Urothelium cell line (cell line): ENCODE measurements at places on chromosomes 12 and 14.
A peak's percentile ranks its signal among the peaks of the same experiment; 100 is the strongest.

- DNase-seq, result no peak
Measured at GRCh38 chr12:52691076-52691840, 11.1 kb upstream of the KRT1 start.

DNA sequence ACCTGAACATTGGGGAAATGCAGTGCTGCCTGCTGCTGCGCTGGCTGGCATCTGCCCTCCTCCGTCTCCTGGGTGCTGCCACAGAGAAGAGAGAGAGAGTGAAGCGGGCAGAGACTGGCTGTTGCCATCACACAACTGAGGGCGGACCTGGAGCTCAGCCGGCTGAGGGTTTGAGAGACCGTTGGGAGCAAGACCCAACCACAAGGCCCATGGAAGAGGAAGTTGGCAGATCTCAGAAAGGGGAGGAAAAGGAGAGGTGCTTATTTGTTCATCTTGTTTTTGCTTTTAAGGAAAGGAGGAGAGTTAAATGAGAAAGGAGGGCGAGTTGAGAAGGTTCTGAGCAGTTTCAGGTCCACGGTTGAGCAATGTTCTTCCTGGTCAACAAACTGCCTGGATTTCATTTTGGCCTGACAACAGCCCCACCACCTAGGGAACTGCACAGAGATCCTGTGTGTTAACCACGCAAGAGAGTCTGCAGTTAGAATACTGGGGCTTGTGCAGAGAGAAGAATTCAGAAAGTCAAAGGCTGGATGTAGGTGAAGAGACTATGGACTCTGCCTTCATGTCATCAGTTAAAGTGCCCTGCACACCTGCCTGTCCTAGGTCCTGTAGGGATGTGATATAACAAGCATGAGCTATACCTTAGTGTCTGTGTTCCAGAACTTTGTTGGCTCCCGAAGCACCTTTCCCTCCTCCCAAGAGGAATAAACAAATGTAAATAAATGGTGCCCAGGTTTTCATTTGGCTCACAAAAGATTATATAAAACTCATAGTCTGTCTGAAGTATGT is 124.6 kb downstream of the ETV6 start:
- DNase-seq, result no peak

DNA sequence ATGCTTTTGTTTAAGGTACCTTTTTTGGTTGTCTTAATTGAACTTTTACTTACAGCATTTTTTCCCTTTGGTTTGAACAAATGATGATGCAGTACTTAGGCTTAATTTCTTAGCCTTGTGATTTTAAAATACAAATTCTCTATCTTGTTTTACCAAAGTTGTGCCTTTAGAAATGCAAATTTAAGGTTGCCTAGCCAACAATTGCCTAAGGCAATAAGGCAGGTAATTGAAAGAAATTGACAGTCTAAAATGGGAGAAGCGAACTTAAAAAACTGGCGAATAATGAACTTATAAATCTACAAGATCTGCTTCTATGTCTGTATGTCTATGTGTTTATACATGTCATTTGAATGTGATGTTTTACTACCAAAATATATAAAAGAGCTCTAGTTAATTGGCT is 23.6 kb upstream of the CD69 start:
- no peak for DNase-seq

DNA sequence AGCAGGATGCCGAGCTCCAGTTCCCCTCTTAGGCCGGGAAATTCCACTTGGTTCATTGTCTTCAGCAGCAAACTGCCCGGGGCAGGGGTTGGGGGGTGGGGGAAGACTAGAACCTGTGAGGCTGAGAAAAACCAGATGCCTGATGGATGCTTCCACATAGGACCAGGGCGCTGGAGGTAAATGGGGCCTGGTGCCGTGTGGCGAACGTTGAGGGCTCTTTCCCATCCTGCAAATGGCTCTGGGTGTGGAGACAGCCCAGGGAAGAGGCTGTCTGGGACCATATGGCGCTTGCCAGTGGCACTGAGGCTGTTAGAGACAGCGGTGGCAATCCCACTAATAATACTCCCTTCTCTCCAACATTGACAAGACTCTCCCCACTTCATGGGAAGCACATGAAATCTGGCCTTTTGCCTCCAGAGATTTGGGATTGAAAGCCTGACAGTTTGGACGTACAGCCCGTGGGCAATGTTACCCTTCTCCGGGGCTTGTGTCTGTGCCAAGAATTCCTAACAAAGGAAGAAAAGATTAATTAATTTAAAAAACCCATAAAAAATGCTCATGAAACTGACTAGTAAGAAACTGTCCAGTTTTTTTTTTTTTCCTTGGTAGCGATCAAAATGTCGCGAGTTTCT is 44.5 kb downstream of the MAP1LC3B2 start:
- DNase-seq, result no peak

DNA sequence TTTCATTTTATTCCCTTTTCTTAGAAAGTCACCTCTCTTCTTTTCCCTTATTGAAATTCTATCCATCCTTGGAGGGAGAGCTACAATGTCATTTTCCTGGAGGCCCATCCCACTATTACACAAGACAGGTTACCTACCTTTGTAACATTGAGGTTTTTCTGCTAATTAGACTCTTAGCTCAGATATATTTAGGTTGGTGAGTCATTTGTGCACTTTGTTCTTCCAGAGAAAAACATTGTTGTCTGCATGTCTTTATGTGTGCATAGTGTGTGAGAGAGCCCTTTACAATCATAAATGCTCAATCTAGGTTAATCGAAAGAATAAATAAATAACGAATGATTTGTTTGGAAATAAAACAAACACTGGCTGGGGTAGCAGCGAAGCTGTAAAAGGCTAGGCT is 191.8 kb downstream of the DACT1 start:
- no peak for DNase-seq

GRCh38 chr14:90558041-90558982 is 161.5 kb downstream of the CALM1 start:
- no peak for DNase-seq

DNA sequence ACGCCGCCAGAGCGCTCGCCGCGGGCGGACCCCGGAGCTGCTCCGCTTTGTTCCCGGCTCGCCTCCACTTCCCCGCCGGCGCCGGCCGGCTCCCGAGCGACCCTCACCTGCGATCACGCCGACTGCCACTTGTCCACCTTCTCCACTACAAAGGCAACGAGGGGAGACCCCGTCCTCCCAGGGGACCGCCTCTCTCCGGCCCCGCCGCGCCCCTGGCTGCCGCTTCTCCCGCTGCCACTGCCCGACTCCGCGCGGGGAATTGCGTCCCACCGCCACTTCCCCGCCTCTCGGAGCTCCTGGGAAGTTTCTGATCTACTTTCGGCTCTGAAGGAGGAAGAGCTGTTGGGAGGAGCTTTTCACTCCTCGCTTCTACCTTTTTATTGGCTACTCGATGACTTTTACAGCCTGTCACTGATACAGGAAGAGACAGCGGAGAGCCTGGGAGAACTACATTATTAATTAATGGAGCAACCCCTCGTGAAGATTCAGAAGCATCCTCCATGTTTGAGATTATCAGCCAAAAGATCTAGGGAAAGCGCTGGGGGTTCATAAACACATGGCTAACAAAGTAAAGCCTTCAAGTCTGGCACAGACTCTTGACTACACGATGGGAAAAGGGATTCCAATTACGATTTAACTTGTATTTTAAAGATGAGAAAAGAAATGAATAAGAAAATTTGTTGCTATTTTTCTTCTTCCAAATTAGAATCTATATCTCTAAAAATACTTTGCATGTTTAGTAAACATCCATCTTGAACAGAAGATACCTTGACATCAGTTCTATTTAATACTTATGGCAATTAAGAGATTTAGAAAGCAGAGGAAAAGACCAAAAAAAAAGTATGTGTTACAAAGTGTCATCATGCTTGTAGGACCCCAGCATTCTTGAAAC is at the start of gene BAZ1A:
BAZ1A (minus strand) TSS at position 330 of the 892 bp plus-strand sequence. CDS start 756 bp downstream, outside the sequence.
- peak; percentile 81 for DNase-seq

- no peak for DNase-seq
Measured at GRCh38 chr12:92075425-92075914, 70.2 kb downstream of the BTG1 start.

- no peak for DNase-seq
Measured at GRCh38 chr12:131786331-131786730, 41.9 kb upstream of the MMP17 start.

DNA sequence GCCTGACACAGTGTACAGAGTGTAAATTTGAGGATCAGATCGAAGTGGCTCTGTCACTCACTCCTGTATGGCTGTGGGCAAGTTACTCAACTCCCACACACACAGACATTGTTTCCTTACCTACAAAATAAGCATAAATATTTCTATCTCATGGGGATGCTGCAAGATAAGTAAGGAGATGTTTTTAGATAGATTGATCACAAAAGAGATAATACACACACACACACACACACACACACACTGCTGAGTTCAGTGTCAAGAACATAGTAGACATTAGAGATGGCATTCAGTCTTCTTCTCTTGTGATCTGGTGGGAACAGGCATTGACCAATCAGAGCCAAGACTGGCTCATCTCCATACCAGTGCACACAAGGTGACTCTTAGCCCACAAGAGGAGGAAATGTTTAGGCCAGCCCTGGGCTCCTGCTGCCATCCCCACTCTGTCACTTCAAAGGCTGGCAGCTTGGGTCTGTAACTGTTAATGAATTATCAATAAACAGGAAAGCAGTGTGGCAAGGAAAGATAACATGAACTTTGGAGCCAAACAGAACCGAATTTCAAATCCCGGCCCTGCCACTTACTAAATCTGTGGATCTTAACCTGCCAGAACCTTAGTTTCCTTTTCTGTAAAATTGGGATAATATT is 3.4 kb upstream of the RNASE8 start:
- DNase-seq, result no peak

- DNase-seq, result no peak
Measured at GRCh38 chr14:54568821-54569595, 2.1 kb downstream of the SAMD4A start.

DNA sequence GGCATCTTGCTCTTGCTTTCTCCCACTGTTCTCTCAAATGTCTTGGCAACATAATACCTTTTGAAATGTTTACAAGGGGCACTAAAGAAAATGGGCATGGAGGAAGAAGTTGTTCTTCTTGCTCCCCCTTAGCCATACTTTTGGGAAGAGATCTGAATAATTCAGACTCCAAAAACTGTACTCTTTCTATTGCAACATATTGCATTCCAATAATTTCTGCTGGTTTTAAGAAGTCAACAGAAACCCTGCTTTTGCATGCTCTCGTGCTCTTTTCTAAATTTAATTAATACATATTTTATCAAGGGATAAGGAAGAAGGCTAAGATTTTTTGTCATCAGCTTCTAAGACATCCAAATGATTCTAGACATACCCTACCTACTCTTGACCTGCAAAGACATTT is 409.9 kb upstream of the SOX5 start:
- no peak for DNase-seq
